ENCODE measurements at places on chromosomes 7 and 10.

- DNase-seq: no peak
Observed at GRCh38 chr10:48634198-48634983, 29.5 kb upstream of the ARHGAP22 start.

DNA sequence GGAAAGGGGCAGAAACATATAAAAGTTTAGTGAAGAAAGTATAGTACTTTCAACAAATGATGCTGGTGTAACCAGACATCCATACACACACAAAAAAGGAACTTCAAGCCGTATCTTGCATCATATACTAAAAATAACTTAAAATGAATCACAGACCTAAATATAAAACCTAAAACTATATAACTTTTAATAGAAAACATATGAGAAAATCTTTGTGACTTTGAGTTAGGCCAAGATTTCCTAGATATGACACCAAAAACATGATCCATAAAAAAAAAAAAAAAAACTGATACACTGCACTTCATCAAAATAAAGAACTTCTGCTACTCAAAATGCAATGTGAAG is 40.9 kb downstream of the NUDCD3 start:
- no peak for DNase-seq

DNA sequence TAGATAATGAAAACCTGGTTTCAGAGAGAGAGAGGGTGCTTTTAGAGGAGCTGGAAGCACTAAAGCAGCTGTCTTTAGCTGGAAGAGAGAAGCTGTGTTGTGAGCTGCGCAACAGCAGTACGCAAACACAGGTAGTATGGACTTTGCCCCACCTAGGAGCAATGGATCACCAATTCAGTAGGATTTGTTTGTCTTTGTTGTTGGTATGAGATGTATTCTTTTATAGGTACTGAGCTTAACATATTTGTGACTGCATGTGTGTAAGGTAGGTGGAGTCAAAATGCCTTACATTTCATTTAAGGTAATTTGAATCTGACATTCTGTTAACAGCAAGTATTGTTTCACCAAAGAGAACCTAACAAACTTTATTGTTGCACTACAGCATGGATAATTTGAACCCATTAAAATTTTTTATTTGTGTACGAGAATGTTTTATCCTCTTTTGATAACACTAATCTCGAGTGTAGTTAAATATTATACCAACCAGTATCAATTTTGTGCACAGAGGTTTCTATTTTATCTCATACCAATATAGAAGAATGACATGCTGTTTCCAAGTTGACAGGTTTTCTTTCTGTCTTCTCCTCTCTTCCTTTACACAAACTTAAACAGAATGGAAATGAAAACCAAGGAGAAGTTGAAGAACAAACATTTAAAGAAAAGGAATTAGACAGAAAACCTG is 92.1 kb downstream of the CYP51A1 start:
- DNase-seq: no peak

DNA sequence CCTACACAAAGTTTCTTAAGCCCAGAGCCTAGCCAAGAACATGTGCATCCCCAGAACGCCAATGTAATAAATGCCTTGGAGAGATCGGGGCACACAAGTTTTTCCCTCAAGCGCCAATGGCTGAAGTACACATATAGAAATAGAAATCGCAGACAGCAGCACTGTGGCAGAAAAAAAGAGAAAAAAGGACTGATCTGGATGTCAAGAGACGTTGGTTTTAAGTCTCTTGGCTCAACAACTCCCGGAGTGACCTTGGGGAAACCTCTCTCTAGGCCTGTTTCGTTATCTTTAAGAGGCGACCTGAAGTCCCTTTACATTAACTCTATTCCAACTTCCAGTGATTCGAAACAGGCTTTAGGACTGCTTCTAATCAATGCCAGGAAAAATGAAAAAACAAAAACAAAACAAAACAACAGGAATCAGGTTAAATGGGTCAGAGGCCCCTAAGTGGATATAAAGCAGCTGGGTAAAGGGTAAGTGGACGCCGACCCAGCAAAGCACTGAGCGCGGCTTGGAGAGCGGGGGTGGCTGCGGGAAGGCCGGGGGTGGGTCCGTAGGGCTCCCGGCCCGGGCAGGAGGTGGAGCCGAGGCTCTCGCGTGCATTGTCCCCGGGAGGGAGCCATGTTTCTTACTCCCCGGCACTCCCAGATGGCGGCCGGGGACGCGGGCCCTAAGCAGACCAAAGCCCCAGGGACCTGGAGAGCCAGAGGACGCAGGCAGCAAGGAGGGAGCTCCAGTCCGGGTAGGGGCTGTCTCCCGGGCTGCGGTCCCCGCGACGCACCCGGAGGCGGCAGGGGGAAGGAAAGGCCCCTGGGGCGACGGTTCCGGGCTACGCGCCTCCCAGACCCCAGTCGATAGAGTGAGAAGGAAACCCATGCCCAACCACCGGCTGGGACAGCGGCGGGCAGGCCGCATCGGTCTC is 757 bp downstream of the EIF3A start:
- DNase-seq: peak; percentile 60

DNA sequence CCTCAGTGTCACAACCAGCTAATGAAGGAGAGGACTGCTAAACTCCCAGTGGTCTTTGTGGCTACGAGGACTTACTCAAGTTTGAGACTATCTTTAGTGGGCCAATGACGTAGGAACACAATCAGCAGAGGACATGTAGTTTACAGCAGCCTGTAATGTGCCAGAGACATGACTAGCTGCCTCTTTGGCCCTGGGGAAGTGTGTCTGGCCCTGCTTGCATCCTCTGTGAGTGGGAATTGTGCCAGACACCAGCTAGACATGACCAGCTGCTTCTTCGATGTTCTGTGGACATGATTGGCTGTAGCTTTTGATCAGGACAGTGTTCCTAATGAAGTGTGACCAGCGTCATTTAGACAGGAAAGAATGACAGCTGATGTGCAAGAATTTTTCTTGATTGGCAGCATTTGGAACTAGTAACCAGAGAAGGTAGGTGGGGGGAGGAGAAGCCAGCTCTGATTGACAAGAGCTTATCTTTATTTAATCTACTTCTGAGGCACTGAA is 141.7 kb downstream of the AUTS2 start:
- no peak for DNase-seq

DNA sequence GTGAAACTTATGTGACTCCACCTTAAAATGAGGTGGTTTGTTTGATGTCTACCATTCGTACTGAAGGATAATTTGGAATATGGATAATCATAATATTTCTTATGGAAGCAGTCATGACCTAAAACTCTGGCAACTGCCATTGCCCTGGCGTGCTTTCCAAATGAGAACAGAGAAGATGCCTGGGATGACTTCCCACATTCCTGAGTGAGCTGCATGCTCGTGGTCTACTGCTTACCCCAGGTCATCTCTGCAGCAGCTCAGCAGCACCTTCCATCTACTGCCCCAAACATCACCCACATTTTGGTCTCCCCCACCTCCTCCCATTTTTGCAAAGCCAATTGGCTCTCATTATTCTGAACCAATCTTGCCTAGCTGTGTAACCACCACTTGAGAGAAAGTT is 40.1 kb downstream of the LYZL1 start:
- DNase-seq: no peak

DNA sequence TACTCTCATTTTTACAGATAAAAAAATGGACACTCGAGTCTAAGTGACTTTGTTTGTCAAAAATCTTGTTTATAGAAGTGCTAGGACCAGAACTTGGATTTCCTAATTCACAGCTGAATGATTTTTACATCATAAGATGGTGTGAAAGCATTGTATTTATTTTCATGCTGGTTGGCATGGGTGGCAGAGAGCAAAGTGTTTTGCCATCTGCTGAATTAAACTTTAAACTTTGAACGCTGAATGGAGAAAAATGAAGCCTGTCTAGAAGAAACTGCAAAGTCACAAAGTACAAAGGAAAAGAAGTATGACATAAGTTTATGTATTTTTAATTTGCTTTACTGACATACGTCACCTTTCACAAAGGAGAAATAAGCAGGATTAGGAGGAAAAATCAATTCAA is 142.0 kb downstream of the NRBF2 start:
- DNase-seq: no peak

DNA sequence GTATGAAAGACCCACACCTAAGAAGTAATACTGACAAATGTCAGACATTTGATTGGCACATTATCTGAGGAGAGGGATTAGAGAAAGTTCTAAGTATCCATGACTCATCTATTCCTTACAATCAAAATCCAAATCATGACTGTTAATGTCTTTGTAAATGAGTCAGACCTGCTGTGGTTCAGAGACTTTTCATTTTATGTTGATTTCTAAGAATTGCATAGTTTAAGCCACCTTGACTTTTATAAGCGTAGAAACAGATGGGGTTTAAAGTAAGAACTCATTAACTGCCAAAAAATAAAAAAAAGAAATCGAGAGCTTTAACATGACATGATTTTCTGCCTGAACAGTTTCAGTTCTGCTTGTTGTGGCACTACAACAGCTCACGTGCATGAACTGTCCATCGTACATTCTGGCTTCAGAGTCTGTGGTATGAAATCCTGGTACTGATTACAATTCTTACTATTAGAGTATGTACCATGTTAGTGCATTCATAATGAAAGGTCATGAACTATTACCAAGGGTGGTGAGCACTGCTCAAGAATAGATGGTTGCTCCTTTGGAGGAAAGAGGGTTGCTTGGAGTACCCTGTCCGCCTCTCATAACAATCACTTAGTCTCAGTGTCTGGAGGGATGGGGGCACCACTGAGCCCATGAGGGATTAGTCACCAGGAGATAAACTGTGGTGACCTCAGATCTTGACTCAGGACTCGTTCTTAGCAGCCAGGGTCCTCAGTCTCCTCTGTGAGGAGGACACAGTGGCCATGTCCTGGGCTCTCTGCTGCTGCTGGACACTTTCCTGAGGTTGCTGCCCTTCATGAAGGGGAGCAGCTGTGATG is 42.2 kb downstream of the ACSM6 start:
- DNase-seq: no peak

GRCh38 chr7:135335628-135336139 is 102.0 kb downstream of the STRA8 start:
- DNase-seq: no peak

- no peak for DNase-seq
Observed at GRCh38 chr10:89615824-89616223, 29.2 kb downstream of the PANK1 start.

DNA sequence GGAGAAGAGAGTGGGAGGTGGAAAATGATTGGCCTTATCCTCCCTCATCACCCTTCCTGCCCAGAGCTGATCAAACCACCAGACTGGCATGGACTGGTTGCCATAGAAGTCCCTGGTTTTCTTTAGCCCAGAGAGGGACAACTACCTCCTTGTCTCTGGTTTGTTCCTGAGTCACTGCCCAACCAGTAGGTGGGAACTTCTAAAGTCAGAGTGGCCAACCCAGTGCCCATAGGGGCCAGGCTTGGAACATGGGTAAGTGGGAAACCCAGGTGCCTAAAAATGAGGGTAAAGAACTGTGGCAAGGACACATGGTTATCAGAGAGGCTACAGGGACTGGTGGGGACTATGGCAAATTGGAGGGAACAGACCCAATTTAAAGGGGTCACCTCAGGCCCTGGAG is 63.8 kb downstream of the FAM241B start:
- DNase-seq: no peak

DNA sequence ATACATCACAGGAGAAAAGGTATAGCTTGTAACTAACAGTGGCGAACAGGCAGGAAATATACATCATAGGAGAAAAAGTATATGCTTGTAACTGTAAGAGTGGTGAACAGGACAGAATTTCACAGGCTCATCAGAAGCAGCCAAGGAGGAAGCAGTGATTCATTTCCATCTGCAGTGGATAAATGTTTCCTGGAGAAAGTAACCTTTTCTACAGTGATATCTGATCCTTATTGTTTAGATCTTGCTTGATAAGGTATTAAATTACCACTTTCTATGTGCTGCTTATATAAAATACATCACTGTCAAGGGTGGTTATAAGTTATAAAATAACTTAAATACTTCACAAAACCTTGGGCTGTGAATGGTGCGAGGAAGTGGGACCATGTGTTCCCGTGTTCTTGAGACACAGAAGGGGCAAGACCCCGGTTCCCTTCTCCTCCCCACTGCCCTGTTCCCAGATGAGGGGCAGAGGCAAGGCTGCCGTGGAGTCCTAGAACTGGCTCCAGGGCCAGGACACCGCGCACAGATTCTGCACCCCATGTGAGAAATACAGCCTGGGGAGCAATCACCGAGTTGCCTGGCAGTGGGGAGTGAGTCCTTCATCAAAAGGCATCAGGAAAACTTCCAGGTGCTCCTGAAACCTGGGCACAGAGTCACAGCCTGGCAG is 135.2 kb downstream of the DIP2C start:
- DNase-seq: no peak

DNA sequence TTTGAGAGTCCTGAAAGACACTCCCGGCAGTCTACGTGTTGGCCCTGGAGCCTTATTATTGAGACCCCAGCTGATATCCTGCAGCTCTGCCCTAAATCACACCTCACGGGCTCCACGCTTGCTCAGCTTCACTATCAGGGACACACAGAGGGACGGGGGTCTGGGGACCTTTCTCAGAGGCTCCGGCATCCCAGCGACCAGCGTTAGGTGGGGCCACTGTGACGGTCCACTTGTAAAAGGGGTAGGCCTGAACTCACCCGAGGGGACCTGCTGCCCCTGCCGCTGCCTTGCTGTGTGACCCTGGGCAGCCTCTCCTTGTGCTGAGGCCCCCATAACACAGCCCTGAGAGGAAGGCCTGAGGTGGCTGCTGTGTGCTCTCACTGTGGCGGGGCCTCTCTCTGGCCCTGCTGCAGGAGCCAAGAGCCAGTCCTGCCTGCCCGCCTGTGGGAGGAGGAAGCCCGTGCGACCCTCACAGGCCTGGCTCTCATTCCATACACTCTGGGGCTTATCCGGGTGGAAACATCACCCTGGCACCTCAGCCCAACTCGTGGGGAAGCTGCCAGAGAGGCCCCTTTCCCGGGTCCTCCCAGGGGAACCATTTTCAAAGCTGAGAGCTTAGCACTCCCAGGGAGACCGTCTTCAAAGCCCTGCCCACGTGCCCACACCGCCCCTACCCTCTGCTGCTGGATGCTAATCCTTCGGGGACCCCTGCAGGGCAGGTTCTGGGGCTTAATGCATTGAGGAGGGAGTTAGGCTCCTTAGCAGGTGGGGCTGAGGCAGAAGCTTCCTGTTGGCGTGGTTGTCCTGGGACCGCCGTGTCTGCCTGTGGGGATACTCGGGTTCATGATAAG is 21.7 kb downstream of the AQP1 start:
- peak; percentile 13 for DNase-seq

GRCh38 chr7:90570373-90570959 is 25.7 kb upstream of the CDK14 start:
- DNase-seq: no peak

GRCh38 chr10:97898429-97898828 is 48.8 kb downstream of the GOLGA7B start:
- DNase-seq: no peak

DNA sequence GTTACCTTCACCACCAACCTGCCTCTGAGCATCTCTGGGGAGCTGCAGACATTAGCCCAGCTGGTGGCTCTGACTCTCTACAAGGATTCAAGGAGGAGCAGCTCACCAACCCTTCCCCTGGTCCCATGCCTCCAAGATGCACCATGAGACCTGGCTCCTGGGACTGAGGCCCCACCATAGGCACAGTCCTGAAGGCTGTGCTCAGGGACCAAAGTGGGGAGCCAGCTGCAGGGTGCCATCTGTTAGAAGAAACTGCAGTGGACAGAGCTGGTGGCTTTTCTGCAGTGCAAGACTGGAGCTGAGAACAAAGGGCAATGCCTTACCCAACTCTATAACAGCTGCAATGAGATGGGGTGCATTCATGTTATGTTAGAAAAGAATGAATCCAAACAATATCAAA is 581.6 kb downstream of the TCERG1L start:
- no peak for DNase-seq

Measured in breast epithelium (tissue), 4 donors.